Bronchus fibroblast of lung (primary cell): ENCODE measurements at places on chromosomes 6 and 20. TPM values are rescaled to one million over a fixed set of nuclear protein-coding genes. Genes with fewer than 3 reads are reported as not detected.

RIPOR2 gene
- total RNA-seq = 0.30 and 0.67 TPM in 2 replicates

C6orf163 gene
- total RNA-seq = 0.34 and 0.74 TPM in 2 replicates

PBX2 gene
- 26.9 and 31.5 TPM in 2 replicates for total RNA-seq

C20orf144 gene
- 0.30 and 0.84 TPM in 2 replicates for total RNA-seq

TP53RK gene
- total RNA-seq = 19.5 and 20.4 TPM in 2 replicates

PXDC1 gene
- 35.7 and 40.9 TPM in 2 replicates for total RNA-seq

ZNF311 gene
- total RNA-seq = 0.67 and 0.74 TPM in 2 replicates

LRRN4 gene
- total RNA-seq = 0.15 TPM in 1 of 2 replicates, not detected in the other

FBXL4 gene
- total RNA-seq = 9.2 and 11.1 TPM in 2 replicates

SIRT5 gene
- 5.1 and 5.5 TPM in 2 replicates for total RNA-seq

RHAG gene
- total RNA-seq = not detected in 2 replicates

SIRPB1 gene
- total RNA-seq = 0.67 and 2.2 TPM in 2 replicates

BMP6 gene
- 0.15 TPM in 1 of 2 replicates, not detected in the other for total RNA-seq

C2 gene
- total RNA-seq = 0.17 and 0.30 TPM in 2 replicates

SRF gene
- total RNA-seq = 25.9 and 26.0 TPM in 2 replicates

PDE7B gene
- total RNA-seq = 5.6 and 6.6 TPM in 2 replicates

DUSP15 gene
- 0.30 TPM in 1 of 2 replicates, not detected in the other for total RNA-seq

GPR63 gene
- total RNA-seq = 0.74 and 1.0 TPM in 2 replicates

HTR1E gene
- not detected in 2 replicates for total RNA-seq

HRH3 gene
- not detected in 2 replicates for total RNA-seq

GRM1 gene
- not detected in 2 replicates for total RNA-seq

TMEM244 gene
- not detected in 2 replicates for total RNA-seq

PRRT1 gene
- total RNA-seq = 0.15 and 0.17 TPM in 2 replicates

SHLD1 gene
- 2.1 and 4.2 TPM in 2 replicates for total RNA-seq

EEF1A2 gene
- total RNA-seq = 0.30 and 0.67 TPM in 2 replicates

FHL5 gene
- total RNA-seq = not detected in 2 replicates

ROS1 gene
- total RNA-seq = under 0.01 and 0.17 TPM in 2 replicates

ZBP1 gene
- not detected in 2 replicates for total RNA-seq

GSTA4 gene
- 38.9 and 44.2 TPM in 2 replicates for total RNA-seq

TREML2 gene
- total RNA-seq = not detected in 2 replicates
